Lung microvascular endothelial cell (primary cell): ENCODE measurements at places on chromosomes 12 and 14. TPM values are rescaled to one million over a fixed set of nuclear protein-coding genes. Genes with fewer than 3 reads are reported as not detected.

Gene NANOG
- total RNA-seq: not detected in 2 replicates

Gene SERPINA9
- not detected in 2 replicates for total RNA-seq

- DNase-seq: no peak
Measured at GRCh38 chr12:75819512-75819911, 212.1 kb downstream of the PHLDA1 start.

DNA sequence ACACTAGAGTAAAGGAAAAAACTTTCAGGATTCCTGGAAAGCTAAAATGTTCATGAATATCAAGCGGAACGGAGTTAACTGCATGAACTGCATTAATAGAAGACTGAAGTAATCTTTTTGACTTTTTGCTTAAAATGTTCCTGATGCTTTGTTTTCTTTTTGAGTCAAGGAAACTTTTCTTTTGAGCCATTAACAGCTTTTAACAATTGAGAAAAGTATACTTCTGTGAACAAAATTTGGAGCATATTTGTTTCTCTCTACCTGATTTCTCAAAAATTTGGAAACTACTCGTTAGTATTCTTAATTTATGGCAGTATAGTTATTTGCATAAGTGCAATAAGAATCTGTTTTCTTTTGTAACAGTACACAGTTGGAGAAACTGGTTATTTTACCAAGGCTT, 78.5 kb downstream of the CALM1 start:
- no peak for DNase-seq
